ENCODE measurements at places on chromosomes 7 and 10. TPM values are rescaled to one million over a fixed set of nuclear protein-coding genes. Genes with fewer than 3 reads are reported as not detected.

The ARHGEF5 gene
- total RNA-seq: 14.3 TPM

The NUTM2B gene
- total RNA-seq: 0.30 TPM

The CAV1 gene
- total RNA-seq: 243 TPM

The CFAP58 gene
- total RNA-seq: 0.39 TPM

The LIPF gene
- total RNA-seq: 0.10 TPM

The NEUROD6 gene
- total RNA-seq: 0.30 TPM

The ZNF398 gene
- total RNA-seq: 10.8 TPM

The CYP2C19 gene
- total RNA-seq: 0.69 TPM

The CCDC71L gene
- 7.4 TPM for total RNA-seq

The HYAL4 gene
- not detected for total RNA-seq

The FAM13C gene
- 16.8 TPM for total RNA-seq

The GOT1 gene
- total RNA-seq: 15.2 TPM

The LGI1 gene
- total RNA-seq: 2.6 TPM

The PTF1A gene
- total RNA-seq: not detected

The ELOVL3 gene
- 33.1 TPM for total RNA-seq

GRCh38 chr7:31002256-31002655 is 38.5 kb downstream of the GHRHR start:
- peak; percentile 21 for DNase-seq

DNA sequence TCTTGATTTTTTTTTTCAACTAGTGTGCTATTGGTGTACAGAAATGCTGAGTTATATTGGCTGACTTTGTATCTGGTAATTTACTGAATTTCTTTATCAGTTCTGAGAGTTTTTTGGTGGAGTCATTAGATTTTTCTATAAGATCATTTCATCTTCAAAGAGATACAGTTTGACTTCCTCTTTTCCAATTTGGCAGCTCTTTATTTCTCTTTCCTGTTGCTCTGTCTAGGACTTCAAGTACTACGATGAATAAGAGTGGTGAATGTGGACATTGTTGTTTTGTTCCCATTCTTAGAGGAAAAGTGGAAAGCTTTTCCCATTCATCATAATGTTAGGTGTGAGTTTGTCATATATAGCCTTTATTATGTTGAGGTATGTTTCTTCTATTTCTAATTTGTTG is 50.2 kb downstream of the LOXL4 start:
- no peak for DNase-seq

DNA sequence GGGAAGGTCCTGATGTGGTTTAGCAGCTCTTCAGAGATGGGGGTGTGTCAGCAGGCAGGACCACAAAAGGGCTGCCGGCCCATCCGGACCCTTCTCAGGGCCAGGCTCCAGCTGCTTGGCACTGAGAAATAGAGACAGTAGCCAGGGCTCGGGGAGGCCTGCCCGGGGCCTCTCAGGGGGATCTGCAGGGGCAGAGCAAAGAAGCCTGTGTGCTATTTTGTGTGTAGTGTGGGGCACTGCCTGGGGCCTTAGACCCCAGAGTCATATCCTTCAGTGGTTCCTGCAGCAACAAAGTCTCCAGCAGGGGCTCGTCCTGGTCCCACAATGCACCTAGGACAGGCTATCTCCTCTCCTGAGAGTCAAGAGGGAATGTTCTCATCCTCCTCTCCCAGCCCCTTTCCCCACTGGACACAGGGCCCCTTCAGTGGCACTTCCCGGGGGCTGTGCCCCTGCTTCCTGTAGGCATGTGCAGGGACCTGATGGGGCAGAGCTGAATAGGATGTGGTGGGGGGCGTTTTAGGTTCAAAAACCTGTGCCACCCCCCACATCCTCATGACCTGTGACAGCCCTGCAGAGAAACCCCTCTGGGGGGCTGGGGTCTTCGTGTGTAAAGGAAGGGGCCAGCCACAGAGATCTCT is 159.5 kb upstream of the RHEB start:
- no peak for DNase-seq

DNA sequence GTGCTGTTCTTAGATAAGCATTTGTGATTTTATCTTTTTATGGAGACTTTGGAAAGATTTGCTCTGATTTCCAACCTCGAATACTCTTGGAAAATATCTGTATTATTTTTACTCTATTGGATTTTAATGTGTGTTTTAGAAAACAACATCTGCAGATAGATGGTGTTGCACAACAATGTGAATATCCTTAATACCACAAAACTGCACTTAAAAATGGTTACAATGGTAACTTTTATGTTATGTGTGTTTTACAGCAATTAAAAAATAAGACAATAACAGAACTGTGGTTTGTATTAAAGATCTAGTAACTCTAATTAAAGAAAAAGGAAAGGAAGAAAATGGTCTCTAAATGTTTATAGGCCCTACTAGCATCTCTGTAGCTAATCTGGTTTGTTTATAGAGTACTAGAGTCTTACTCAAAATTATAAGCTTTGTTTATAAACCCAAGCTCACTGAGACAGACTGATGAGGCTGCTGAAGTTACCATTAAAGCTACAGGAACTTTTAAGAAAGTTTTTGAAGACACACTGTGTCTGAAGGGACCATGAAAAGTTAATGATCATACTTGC is 74.6 kb upstream of the CC2D2B start:
- DNase-seq: no peak

DNA sequence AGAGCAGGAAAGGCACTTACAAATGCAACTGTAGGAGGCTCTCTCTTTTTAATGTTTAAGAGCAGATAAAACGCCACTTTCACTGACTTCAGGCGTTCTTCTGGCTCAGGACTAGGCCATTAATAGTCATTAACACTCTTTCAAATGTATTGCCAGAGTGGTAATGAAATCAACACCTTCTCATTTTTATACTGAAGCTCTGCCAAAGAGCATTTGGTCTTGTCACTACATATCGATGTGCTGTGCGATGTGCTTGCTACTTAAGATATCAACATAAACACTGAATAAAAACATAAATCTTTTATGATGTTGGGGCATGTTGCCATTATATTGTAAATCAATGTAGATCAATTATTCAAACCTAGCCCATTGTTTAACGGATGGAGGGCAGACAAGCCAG is 634.7 kb downstream of the ARL4A start:
- DNase-seq: no peak

GRCh38 chr7:152674860-152675758 is 832 bp downstream of the XRCC2 start:
- no peak for DNase-seq

DNA sequence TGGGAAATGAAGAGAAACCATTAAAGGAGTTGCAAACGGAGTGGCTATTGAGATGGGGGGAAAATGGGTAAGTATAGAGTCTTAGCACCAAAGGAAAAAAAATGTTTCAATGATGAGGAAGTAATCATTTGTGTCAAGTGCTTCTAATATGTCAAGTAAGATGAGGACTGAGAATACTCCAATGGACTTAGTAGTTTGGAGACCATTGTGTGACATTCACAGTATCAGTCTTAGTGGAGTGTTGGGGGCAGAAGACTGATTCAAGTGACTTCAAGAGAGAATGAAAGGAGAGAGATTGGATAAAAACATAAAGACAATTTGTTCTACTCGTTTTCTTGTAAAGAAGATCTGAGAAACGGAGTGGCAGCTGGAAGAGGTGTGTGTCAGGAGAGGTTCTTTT is 88.6 kb upstream of the ARID5B start:
- no peak for DNase-seq

DNA sequence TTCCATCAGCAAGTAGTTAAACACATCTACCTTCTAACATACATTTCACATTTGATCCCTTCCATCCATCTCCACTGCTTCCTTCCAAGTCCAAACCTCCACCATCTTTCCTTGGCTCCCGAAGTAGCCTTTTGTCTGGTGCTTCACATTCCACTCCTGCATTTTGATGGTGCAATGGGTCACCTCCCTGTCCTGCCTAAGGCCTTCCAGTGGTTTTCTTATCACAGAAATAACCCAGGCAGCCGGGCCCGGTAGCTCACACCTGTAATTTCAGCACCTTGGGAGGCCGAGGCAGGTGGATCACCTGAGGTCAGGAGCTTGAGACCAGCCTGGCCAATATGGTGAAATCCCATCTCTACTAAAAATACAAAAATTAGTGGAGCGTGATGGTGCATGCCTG is 44.5 kb downstream of the EMX2 start:
- no peak for DNase-seq

GRCh38 chr10:17954861-17955260 is 3.1 kb downstream of the SLC39A12 start:
- DNase-seq: no peak

GRCh38 chr7:104137971-104138370 is 69.8 kb downstream of the ORC5 start:
- no peak for DNase-seq

GRCh38 chr10:29532256-29532878 is 102.4 kb downstream of the SVIL start:
- DNase-seq: no peak

- no peak for DNase-seq
Observed at GRCh38 chr7:31059551-31059950, 7.4 kb downstream of the ADCYAP1R1 start.

DNA sequence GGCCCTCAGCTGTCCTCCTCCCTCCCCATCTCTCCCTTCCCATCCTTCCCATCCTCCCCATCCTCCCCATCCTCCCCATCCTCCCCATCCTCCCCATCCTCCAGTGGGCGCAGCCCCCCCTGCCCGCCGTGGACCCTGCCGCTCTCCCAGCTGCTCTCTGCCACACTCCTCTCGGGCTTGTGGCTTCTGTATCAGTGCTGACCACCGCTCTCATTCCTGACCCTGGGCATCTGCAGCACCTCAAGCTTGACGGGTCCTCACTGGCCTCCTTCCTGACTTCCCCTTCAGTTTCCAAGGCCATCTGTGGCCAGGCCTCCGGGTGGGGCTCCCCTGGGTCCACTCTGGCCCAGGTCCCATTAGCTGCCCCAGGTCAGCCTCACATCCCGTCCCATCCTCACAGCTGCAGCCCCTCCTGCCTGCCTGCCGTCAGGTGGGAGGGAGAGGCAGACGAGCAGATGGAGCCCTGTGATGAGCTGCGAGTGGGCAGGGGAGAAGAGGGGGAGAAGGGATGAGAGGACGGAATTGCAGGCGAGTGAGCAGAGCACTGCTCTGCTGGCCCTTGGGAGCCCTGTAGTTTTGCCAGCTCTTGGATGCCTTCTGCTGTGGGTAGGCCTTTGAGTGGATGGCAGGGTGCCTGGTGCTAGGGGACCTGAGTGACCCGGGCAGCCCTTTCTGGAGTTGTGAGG is 35.7 kb downstream of the LHPP start:
- no peak for DNase-seq

DNA sequence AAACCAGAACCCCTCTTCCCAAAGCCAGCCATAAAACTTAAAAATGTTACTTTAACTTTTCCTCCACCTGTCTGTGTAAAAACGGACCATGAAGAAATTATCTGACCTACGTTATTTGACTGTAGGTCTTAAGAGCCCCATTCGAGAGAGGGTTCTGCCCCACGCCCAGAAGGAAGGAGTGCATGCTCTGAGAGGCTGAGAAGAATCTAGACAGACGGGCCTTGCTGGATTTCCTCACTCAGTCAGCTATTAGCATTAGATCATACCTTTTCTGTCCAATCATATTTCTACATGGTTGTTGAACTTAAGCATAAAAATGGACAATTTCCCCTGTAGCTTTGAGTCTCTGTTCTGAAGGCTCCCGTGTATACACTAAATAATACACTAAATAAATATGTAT is 38.1 kb upstream of the WDR11 start:
- no peak for DNase-seq

GRCh38 chr7:55309040-55309991 is 55.8 kb upstream of the LANCL2 start:
- DNase-seq: no peak

DNA sequence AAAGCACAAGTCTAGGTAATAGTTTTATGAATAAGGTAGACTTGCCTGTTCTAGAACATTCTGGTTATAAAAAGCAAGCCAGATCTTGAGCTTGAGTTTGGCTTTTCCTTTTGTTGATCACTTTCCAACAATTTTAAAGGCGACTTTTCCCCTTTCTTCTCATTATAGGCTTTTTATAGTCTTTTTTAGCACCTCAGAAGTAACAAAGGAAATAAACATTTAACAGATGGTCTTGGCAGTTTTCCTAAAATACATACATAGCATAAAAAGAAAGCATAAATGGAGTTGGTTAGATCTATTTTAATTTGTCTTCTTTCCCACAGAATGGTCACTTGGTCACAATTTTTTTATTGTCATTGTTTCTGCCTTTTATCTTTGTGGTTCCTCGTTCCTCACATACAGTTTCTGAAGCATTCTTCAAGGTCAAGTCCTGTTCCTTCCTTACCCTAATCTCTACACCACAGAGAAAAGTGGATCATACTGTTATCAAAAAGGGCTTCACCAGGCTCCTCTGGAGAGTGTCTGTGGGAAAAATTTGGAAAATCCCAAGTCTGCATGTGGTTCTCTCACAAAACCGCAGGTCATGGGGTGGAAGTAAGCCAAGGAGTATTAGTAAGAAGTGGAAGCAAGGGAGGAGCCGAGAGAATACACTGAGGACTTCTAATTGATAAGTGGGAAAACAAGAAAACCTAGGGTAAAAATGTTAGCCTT is 31.3 kb downstream of the THNSL1 start:
- no peak for DNase-seq

DNA sequence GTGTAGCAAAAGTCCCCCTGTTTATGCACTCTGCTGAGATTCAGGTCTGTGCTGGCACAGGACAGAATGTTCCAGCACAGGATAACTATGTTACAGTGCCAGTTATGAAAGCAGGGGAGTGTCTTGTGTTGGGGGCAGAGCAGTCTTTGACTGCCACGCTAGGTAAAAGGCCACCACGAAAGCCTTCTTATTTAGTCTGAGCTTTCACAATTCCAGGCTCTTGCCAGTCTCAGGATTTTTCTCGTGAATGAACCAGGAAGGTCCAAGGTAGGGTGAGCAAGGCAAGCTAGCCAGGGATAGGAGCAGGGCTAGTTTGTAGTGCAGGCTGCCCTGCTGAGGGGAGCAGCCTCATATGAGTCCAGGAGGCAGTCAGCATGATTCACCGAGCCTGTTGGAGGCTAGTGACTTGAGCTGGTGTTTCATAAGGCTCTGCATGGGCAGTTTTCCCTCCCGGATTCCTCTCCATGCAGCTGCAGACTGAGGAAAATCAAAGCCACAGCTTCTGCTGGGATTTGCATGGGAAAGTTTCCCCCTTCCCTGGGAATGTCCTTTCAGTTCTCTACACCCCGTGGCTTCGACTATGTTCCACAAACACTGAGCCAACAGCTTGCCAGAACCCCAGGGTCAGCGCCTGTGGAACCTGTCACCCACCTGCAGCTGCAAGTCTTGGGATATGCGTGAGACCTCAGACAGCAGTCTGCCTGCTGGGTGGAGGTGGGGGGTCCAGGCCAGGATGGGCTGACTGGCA is 112.3 kb downstream of the JCAD start:
- DNase-seq: no peak

GRCh38 chr10:102729029-102730026 is 14.4 kb upstream of the WBP1L start:
- no peak for DNase-seq

Data from skin of body (tissue), 3 donors.